Stimulated activated CD4-positive, alpha-beta T cell treated with anti-CD3 and anti-CD28 coated beads, Interleukin-1b, Interleukin-23, amount 100 ng/mL, for 48 hours (primary cell): ENCODE measurements at places on chromosomes 2 and 18.

DNA sequence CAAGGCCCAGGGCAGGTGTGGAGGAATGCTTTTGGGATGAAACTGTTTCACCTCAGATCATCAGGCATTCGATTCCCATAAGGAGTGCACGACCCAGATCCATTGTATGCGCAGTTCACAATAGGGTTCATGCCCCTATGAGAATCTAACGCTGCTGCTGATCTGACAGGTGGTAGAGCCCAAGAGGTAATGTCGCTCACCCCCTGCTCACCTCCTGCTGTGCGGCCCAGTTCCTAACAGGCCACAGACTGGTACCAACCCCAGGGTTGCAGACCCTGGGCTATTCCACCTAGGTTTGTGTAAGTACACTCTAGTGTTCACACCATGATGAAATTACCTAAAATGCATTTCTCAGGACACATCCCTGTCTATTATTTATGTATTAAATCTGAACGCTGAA is 72.5 kb downstream of the COPS8 start:
- DNase-seq = no peak

DNA sequence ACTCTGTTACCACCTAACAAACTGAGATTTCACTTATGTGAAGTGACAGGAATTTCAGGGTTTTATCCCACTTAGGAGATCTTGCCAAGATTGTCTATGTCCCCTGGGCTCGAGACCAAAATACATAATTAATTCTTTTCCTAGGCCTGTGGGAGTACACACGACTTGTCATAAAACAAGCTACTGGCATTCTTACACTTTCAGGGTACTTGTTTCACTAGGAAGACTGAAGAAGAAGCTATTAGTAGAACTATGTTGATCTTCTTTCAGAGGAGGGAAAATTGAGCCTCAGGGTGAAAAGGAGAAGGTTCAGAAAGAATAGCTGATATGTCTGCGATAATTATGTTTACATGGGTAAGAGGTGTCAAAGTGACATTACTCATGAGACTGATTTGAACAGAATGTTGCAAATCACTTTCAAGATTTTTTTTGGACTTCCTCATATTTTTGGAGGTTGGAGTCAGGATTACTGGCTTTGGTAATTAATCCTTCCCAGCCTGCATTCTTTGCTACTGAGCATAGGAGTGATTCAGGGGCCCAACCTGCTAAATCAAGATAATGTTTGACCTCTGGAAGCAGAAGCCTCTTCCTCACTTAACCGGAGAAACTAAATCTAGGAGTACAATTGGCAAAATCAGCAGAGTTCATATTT is 240.0 kb upstream of the NT5C1B start:
- DNase-seq = no peak

DNA sequence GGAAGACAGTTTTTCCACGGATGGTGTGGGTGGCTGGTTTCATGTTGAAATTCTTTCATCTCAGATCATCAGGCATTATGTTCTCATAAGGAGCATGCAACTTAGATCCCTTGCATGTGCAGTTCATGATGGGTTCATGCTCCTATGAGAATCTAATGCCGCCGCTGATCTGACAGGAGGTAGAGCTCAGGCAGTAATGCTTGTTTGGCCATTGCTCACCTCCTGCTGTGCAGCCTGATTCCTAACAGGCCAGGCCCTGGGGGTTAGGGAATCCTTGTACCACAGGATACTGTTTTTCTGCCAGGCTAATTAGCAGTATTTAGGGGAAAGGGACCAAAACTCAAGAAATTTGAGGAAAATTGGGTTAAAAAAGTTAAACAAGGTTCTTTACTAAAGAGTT is 5.3 kb upstream of the LHCGR start:
- no peak for DNase-seq

GRCh38 chr2:240128608-240129145 is 7.4 kb downstream of the COPS9 start:
- DNase-seq = no peak

- DNase-seq = no peak
These were observed 2.1 kb downstream of the RIT2 start for GRCh38 chr18:43113220-43113895.

- no peak for DNase-seq
These were observed 756 bp upstream of the OST4 start for GRCh38 chr2:27071990-27072830.
